Spleen (tissue), 13 donors: ENCODE measurements at places on chromosomes 7 and 10. TPM values are rescaled to one million over a fixed set of nuclear protein-coding genes. Genes with fewer than 3 reads are reported as not detected.

- H3K27ac ChIP-seq, result no peak overlapping the region
- peak; percentile 66 for DNase-seq
- no peak overlapping the region for H3K4me3 ChIP-seq
Measured at GRCh38 chr10:47184724-47185330, 115.2 kb upstream of the GDF10 start.

DNA sequence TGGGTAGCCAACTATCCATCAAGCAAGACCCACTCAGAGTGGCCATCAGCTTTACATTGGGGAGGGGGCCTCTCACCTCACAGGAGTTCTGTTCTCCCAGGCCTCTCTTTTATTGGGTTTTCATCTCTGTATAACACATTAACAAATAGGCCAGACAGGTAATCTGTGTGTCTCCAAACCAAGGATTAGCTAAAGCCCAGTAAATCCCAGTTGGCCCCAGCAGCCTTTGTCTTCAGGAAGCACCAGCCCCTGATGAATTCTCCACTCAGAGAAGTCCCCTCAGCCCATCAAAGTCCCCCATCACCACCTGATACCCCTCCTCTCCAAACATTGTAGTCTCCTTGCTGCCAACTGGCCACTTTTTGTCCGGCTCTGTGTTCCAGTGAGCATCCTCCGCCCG is 16.9 kb upstream of the SLF2 start:
- no peaks in the 10 kb centered on the region for H3K27me3 ChIP-seq
- no peak overlapping the region for H3K4me3 ChIP-seq
- no peak for DNase-seq
- no peaks in the 10 kb centered on the region for H3K4me1 ChIP-seq
- no peak overlapping the region for H3K27ac ChIP-seq
- no peaks in the 10 kb centered on the region for H3K36me3 ChIP-seq

- H3K27me3 ChIP-seq, result no peaks in the 10 kb centered on the region
- no peak for DNase-seq
- H3K27ac ChIP-seq, result no peak overlapping the region
Measured at GRCh38 chr7:73449422-73449821, 15.8 kb downstream of the FZD9 start.

GRCh38 chr10:35341521-35341920 is 5.2 kb downstream of the CCNY start:
- DNase-seq, result no peak
- no peaks in the 10 kb centered on the region for H3K36me3 ChIP-seq
- H3K4me3 ChIP-seq, result no peak overlapping the region
- peaks cover 75% of the 10 kb centered on the region for H3K4me1 ChIP-seq
- H3K27ac ChIP-seq, result peak overlapping the region; percentile 53

DNA sequence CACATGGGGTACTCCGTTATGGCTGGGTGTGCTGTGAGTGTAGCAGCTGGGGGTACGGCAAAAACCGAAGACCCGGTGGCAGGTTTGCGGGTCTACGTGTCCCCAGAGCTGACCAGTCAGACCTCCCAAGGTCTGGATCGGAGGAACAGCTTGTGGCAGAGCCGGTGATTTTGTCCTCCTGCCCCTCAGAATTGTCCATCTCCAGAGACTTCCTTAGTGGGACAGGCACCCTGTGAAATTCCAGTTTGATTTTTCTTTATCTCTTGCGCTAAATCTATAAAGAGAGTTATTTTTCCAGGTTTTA is 1.0 kb downstream of the EIF3B start:
- H3K27me3 ChIP-seq, result no peaks in the 10 kb centered on the region
- peak overlapping the region; percentile 99 for H3K4me3 ChIP-seq
- H3K4me1 ChIP-seq, result peaks cover 46% of the 10 kb centered on the region
- H3K27ac ChIP-seq, result peak overlapping the region; percentile 100
- peaks cover 10% of the 10 kb centered on the region for H3K36me3 ChIP-seq

- H3K36me3 ChIP-seq, result peaks cover 41% of the 10 kb centered on the region
- H3K27me3 ChIP-seq, result no peaks in the 10 kb centered on the region
- peaks cover 62% of the 10 kb centered on the region for H3K4me1 ChIP-seq
- DNase-seq, result peak; percentile 95
- peak overlapping the region; percentile 95 for H3K27ac ChIP-seq
Measured at GRCh38 chr7:98281757-98282606, 496 bp downstream of the BRI3 start.

DNA sequence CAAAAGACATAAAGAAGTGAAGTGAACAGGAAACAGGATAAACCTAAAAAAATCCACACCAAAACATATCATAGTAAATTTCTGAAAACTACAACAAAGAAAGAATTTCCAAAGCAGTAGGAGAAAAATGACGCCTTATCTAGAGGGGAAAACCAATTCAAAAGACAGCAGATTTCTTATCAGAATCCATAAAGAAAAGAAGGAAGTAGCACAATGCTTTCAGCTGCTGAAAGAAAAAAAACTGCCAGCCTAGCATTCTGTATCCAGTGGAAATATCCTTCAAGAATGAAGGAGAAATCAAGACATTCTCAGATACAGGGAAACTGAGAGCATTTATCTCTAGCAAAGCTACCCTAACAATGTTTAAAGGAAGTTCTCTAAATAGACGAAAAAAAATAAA is 37.8 kb downstream of the PDLIM1 start:
- peaks cover 61% of the 10 kb centered on the region for H3K4me1 ChIP-seq
- no peak for DNase-seq
- H3K27me3 ChIP-seq, result no peaks in the 10 kb centered on the region
- H3K36me3 ChIP-seq, result peaks cover 49% of the 10 kb centered on the region
- H3K27ac ChIP-seq, result peak overlapping the region; percentile 40
- H3K4me3 ChIP-seq, result no peak overlapping the region

DNA sequence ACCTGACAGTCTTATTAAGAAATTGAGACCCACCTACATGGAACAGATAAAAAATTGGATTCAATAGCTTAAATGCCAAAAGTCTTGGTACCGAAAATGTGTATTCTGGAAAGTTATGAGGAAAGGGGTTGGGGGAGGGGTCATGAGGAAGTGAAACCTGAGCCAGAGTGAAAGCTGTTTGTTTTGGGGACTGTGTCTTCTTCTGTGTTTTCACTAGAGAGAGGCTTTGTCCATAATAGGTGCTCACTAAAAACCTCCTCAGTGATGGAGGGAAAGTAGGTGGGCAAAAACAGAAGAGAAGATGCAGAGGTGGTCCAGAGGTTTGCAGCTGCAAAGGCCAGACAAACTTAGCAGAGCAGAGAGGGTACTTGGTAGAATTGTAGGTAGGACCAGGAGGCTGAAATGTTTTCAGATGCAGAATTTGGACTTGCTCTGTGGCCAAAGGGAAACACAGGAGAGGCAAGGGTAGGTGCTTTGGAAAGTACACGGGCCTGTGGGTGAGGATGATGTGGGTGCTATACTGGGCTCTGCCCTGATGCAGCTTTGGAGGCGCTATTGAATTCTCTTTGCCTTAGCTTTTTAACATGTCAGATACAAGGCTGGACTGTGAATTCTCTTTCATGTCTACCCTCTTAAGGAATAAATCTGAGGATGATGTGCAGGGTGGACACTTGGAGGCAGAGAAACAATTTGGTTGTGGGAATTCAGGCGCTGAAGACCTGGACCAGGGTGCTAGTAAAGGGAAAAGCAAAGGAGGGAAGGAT is 254.6 kb downstream of the PTEN start:
- H3K4me1 ChIP-seq, result peaks cover 70% of the 10 kb centered on the region
- no peaks in the 10 kb centered on the region for H3K27me3 ChIP-seq
- no peak for DNase-seq

- DNase-seq, result no peak
- H3K27ac ChIP-seq, result peak overlapping the region; percentile 99
- H3K4me3 ChIP-seq, result no peak overlapping the region
- H3K27me3 ChIP-seq, result no peaks in the 10 kb centered on the region
Measured at GRCh38 chr10:72322280-72323058, 32.2 kb downstream of the DNAJB12 start.

DNA sequence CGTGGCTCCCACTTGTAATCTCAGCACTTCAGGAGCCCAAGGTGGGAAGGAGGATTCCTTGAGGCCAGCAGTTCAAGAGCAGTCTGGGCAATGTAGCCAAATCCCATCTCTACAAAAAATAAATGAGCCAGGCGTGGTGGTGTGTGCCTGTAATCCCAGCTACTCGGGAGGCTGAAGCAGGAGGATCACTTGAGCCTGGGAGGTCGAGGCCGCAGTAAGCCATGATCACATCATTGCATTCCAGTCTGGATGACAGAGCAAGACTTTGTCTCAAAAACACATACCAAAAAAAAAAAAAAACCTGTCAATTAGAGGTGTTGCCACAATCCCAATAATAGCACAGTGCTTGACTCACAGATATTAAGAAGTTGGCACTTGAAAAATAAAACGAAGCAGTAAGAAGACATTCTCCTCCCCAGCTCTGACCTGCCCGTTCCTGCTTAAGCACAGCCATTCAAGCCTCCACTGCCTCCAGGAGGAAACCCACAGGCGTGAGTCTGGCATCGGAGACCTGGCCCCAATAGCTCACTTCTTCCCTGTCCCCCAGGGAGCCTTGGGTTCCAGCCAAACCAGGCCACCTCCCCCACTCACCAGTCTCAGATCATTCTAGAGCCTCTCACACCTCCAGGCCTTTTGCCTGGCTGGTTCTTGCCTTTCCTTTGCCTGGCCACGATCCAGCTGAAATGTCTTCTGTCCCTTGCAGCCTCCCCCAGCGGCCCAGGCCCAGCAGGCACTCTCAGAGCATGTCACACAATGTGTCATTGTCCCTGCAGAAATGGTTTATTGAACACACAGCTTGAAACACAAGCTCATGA is 45.3 kb upstream of the GTF2I start:
- no peak overlapping the region for H3K27ac ChIP-seq
- H3K4me1 ChIP-seq, result peaks cover 13% of the 10 kb centered on the region
- DNase-seq, result no peak
- H3K4me3 ChIP-seq, result no peak overlapping the region
- no peaks in the 10 kb centered on the region for H3K27me3 ChIP-seq

MSMB gene
- total RNA-seq, result not detected

GRCh38 chr7:2045559-2046405 is 187.0 kb downstream of the MAD1L1 start:
- peak; percentile 61 for DNase-seq
- H3K36me3 ChIP-seq, result no peaks in the 10 kb centered on the region
- no peak overlapping the region for H3K27ac ChIP-seq
- H3K4me1 ChIP-seq, result peaks cover 31% of the 10 kb centered on the region

PNLIPRP3 gene
- total RNA-seq, result not detected

DNA sequence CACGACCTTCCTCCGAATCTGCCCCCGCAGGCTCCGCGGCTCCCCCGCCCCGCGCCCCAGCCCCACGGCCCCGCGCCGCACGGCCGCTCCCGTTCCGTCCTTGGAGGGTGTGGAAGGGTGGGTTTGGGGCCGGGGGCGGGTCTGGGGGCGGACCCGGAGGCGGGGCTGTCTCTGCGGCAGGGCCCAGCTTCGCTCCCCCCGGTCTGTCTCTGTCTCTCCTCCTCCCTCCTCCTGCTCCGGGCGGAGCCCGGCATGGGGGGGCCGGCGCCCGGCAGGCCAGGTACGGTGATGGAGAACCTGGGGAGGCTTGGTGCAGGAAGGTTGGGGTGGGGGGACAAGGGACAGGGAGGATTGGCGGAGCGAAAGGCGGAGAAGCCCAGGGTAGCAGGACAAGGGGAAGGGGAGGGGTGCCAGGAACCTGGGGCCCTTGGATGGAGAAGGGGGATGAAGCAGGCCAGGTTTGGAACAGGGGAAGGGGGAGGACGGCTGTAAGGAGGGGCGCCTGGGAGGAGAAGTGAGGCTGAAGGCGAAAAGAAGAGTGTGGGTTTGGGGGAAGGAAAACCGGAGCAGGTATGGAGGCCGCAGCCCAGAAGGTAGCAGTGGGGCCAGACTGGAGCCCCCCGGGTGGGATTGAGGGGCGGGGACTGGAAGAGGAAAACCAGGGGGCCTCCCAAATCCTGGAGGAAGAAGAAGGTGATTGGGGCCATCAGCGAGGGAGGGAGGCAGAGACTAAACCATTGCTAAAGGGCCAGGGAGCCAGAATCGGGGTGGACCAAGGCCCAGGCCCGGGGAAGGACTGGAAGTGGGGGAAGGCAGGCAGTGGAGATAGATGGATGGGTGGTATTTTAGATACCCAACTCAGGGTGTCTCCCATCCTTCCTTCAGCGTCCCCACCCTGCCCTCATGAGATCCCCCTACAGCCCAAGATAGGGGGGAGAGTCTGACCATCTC is at the start of gene NYAP1:
NYAP1 (plus strand) TSS at position 206 of the 951 bp plus-strand sequence. CDS start 1,385 bp downstream, outside the sequence.
- H3K36me3 ChIP-seq, result no peaks in the 10 kb centered on the region
- no peak for DNase-seq
- H3K4me3 ChIP-seq, result peak within 1 kb of the TSS; percentile 56
- H3K27me3 ChIP-seq, result no peaks in the 10 kb centered on the region
- H3K4me1 ChIP-seq, result peaks cover 47% of the 10 kb centered on the region

DNA sequence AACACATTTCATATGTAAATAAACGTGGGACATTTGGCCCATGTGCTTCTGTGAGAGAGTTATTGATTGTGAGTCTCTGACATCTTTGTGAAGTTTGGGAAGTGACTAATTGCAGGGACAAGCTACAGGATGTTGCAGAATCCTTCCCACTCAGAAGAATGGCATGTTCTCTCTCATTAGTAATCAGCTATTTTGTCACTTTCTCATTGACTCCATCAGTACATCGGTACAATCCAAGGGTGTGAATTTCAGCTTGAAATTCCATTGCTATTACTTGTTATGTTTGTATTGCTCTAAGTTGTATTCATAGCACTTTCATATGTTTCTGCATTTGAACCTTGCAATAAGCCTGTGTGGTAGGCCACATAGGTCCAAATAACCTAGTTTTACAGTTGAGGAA is 100.0 kb upstream of the KCNMA1 start:
- no peaks in the 10 kb centered on the region for H3K4me1 ChIP-seq
- no peak for DNase-seq
- H3K4me3 ChIP-seq, result no peak overlapping the region
- H3K27me3 ChIP-seq, result no peaks in the 10 kb centered on the region
- H3K27ac ChIP-seq, result no peak overlapping the region

ITGB1 gene
- 242 TPM for total RNA-seq

DNA sequence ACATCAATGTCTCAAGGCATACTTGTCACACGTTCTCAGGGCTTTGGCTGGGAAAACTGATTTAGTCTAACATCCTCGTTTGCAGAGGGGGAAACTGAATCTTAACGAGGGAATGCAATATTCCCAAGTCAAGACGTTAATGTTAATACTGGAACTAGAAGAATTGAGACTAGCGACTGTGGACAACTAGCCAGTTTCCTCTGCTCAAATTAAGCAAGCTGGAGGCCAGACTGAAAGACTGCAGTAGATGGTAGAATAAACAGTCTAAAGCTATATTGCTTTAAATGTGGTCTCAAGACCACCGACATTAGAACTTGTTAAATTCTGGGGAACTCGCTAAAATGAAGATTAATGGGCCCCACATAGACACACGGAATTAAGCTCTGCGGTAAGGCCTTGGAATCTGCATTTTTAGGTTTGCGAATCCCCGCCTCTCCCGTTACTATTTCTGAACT is 639 bp upstream of the TFAM start:
- H3K36me3 ChIP-seq, result peaks cover 14% of the 10 kb centered on the region
- peak overlapping the region; percentile 89 for H3K4me3 ChIP-seq
- peak overlapping the region; percentile 97 for H3K27ac ChIP-seq
- no peak for DNase-seq
- H3K27me3 ChIP-seq, result no peaks in the 10 kb centered on the region
- H3K4me1 ChIP-seq, result peaks cover 33% of the 10 kb centered on the region

GRCh38 chr10:133324857-133325260 is 11.8 kb downstream of the CALY start:
- peaks cover 7% of the 10 kb centered on the region for H3K4me1 ChIP-seq
- H3K27ac ChIP-seq, result no peak overlapping the region
- H3K36me3 ChIP-seq, result no peaks in the 10 kb centered on the region
- DNase-seq, result peak; percentile 81
- H3K27me3 ChIP-seq, result peaks cover 57% of the 10 kb centered on the region
